Suppressor macrophage treated with lipopolysaccharide for 1 hour (primary cell): ENCODE measurements at places on chromosomes 1 and 21.

DNA sequence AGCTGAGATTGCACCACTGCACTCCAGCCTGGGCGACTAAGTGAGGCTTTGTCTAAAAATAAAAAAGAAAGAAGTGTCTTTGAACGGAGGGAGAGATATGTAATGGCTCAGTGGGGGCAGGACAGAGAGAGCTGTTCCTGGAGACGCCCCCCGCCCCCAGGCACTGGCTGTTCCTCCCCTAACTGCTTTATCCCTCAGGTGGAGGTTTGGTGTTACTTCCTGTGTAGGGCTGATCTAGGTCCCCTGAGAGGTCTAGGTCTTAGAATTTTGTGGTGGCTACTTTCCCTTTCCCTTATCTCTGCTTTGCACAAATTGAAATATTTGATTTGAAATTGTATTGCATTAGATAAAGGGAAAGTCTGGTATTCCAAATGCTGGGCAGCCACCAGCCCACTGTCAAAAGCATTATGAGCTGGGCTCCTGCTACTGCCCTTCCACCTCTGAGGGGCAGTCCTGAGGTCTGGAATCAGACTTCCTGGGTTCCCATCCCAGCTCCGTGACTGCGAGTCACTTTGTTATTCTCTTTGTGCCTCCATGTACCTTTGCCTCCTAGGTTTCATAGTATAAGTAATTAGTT is 134.8 kb upstream of the KIF26B start:
- DNase-seq, result no peak

- no peak for DNase-seq
Observed at GRCh38 chr1:33098371-33098770, 17.4 kb downstream of the AZIN2 start.

DNA sequence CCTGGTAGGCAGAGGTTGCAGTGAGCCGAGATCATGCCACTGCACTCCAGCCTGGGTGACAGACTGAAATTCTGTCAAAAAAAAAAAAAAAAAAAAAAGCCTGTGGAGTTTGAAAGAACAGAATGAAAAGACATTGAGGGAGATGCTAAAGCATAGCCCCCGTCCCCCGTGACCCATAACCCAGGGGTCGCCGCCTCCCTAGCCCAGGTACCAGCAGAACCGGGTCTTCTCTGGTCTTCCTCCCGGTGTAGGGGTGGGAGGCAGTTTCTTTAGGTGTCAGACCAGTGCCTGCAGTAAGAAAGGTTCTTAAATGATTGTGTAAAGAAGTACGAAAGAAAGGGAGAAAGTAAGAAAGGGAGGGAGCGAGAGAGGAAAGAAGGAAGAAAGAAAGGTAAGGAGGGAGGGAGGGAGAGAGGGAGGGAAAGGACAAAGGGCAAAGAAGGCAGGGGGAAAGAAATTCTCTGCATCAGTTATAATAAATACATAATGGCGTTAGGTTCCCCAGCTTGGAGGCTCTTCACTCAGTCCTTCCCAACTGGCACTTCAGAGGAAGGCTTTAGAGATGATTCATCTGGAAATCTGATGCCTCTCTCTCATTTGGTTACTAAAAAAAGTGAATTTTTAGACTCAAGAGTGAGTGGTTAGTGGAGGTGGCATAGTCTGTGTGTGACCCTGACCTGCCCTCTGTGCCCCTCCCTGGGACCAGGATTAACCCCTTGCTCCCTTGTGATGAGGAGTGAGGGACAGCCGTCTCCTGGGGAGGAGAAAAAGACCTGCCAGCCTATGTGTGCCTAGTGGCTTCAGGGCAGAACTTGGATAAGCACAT is 1.1 kb downstream of the IL24 start:
- DNase-seq, result no peak

- DNase-seq, result no peak
Observed at GRCh38 chr21:45893740-45894449, 87.7 kb upstream of the COL6A1 start.

DNA sequence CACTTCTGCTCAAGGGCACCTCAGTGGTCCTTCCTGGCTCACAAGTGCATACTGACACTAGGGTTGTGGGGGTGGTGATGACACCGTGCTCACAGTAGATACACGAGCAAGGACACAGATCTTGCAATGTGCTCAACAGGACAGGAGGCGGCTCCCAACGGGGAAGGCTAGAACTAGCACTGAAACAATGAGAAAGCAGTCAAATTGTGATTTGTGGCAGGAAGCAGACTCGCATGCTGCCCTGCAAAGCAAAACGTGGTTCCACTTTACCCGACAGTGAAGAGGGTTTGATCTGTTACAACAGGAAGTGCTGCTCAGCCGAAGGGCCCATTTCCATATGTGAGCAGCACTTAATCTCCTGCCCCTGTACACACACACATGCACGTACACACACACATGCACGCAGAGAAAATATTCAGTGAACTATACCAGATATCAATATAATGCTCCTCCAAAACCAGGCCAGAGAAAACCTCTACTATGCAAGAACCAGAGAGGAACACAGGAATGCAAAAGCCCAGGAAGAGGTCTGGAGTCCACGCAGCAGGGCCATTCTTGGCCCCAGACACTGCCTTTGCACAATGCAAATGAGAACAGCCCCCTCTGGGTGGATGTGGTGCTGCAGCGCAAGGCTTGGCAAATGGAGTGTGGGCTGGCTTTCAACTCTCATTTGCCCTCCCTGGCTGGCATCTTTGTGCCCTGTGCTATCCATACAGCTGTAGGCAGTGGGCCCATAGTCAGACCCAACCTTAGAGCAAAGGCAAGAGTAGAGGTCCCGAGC is 47.1 kb downstream of the KANK4 start:
- DNase-seq, result no peak

DNA sequence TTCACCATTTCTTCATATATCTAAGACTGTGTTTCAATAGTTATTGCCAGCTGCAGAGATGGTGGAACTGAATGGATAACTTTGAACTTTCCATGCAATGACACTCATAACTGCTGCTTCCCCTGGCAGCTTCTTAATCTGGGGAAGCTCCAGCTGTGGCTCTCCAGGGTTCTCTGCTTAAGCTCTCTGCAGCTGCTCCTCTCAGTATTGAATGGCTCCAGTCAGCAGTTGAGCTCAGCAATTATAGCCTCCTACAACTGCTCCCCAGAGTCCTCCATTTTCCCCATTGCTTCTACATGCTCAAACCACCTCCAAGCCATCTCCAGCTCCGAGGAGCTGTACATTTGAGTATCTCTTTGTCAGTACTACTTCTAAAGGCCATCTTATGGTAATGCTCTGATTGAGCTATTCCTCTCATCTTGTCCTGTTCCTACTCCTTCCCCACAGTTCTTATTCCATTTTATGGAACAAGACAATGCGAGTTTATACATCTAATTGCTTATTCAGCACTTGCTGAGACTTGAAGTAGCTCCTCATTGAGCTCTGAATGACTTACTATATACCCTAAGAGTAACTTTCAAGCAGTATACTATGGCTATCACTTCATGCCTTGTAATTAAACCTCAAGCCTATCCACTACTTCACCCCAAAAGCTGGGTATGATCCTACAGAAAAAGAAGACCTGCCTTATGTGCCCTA is 362.4 kb downstream of the NEGR1 start:
- no peak for DNase-seq

DNA sequence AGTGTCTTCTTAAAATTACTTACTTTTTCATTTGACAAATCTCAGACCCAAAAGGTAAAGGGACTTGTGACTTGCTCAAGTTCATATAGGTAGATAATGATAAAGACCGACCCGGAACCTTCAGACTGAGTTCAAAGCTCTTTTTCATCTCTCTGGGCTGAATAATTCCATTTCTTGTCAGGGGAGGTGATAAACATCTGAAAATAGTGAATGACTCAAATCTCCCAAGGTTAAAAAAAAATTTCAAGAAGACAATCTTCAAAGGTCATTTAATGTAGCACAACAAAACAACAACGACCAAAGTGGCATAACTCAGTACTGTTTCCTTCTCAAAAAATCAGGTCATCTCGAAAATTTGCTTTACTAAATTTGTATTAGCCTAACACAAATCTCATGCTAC is 20.6 kb downstream of the LUZP1 start:
- no peak for DNase-seq

GRCh38 chr21:32214654-32215305 is 64.1 kb downstream of the MIS18A start:
- DNase-seq, result no peak

- DNase-seq, result no peak
Observed at GRCh38 chr1:86645851-86646250, 58.5 kb upstream of the SH3GLB1 start.

- no peak for DNase-seq
Observed at GRCh38 chr1:33332881-33333280, 12.0 kb upstream of the A3GALT2 start.

- no peak for DNase-seq
Observed at GRCh38 chr1:37055631-37056030, 21.3 kb upstream of the GRIK3 start.

GRCh38 chr1:34754964-34755637 is at the start of gene GJB5:
TSS of gene GJB5 (plus strand) at chr1:34755047. CDS start at chr1:34757331, 2,284 bp downstream.
- DNase-seq, result no peak

GRCh38 chr1:80961464-80962190 is 839.1 kb upstream of the ADGRL2 start:
- DNase-seq, result no peak

GRCh38 chr1:99749504-99750347 is 16.7 kb downstream of the FRRS1 start:
- no peak for DNase-seq

DNA sequence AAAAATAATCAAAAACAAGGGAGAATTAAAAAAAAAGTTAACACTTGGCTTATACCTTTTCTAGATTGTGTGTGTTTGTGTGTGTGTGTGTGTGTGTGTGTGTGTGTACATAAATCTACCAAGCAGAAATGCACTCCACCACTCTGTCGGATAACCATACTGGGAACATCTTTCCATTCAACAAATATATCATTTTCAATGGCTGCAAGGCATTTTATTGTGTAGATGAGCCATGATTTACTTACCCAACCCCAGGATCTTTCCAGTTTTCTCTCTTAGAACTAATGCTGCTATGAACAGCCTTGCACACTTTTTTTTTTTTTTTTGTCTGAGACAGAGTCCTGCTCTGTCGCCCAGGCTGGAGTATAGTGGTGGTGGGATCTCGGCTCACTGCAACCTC is 25.8 kb downstream of the LRRC38 start:
- no peak for DNase-seq

DNA sequence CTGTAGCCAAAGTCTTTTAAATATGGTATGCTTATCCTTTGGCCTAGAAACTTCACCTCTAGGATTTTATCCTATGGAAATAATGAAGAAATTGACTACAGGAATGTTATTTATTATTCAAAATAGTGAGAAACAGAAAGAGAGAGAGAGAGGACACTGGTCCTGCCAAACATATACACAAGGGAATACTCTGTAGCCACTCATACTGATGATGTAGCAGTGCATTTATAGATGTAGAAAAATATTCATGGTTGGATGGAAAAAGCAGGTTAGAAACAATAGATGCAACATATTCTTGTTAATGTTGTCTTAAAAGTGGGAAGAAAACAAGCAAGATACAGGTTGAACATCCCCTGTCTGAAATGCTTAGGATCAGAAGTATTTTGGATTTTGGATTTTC is 22.2 kb upstream of the EPHB2 start:
- no peak for DNase-seq

DNA sequence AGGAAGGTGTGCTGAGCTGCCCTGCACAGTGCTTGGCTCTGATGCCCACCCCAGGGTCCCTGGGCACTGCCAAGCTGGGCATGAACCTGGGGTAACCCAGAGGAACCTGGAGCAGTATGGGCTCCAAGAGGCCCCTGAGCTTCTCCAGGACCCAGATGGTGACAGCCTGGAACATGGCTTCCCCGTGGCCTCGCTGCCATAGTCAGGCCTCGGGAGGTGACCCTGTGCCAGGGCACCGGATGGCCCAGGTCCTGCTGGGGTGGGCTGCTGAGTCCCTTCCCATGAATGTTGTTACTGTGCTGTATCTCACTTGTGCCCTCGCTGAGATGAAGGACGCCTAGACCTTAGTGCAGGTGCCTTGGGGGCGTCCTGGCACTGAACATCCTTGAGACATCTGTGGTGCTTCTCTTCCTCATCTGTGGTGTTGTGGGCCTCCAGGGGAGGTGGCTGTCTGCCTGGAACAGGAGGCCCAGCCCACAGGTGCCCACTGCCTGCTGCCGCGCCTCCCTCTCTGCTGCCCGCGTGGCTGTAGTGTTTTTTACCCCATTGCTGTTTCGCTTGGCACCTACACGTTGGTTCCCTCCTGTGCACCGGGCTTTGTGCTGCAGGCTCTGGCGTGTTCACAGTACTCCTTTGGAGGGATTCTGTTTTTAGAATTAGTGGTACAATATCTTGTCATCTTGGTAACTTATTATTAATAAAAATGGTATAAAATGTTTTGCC is 160.3 kb downstream of the PCBP3 start:
- DNase-seq, result no peak

DNA sequence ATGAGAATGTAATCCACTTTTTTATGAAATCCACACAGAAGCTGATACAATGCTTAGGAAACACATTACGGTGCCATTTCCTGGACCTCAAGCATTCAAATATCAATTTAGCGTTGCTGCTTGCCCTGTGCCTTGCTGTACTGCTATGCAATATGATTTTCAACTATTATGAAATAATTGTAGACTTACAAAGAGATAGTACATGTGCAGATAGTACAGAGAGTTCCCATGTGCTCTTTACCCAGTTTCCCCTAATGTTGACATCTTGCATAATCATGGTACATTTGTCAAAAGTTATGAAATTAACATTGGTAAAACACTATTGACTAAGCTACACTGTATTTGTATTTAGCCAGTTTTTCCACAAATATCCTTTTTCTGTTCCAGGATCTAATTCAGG is 37.7 kb upstream of the PTBP2 start:
- DNase-seq, result no peak

GRCh38 chr1:11334821-11335220 is 61.8 kb downstream of the UBIAD1 start:
- DNase-seq, result no peak

DNA sequence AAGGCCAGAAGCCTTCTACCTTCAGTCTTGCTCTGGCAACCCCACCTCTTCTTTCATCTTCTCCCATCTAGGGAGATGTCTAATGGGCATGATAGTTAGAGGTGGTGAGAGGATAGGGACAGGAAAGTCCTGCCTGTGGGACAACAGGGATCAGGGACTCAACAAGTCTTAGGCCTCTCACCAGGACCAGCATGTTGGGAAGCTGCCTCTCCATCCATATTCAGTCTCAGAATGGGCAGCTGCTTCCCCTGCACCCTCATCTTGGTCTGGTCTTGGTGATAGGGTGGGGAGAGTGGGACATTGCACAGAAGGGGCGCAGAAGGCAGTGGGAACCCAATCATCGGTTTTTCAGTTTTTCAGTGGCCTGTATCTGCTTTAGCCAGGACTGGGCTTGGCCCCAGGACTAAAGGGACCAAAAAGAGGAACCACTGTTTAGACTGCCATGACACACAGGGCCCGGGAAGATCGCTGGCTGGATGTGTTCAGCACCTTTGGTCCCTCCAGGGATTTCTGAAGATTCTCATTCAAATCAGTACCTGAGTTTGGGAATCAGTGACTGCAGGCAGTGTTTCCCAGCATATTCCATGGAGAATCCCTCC is 12.7 kb downstream of the RHEX start:
- DNase-seq, result peak; percentile 43

DNA sequence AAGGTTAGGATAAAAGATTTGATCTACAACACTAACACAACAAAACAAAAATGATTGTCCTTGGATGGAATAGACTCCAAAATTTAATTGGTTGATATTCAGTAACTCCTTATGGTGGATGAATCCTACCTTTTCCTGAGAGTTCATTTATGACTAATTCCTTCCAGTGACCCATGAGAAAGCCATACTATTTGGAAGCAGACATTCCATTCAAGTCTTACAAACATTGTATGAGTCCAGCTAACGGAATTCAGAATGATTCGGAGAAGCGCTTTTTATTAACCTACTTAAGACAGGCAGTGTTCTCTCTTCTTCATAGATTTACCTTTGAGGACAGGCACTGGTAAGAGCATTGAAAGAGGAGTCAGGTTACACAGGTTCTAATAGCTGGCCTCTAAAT is 155.6 kb upstream of the ZNF648 start:
- no peak for DNase-seq
